CD4-positive, alpha-beta T cell treated with Interleukin-6 for 4 hours (primary cell): ENCODE measurements at places on chromosomes 6 and 20.

GRCh38 chr6:42628604-42629003, 64.8 kb downstream of the UBR2 start:
- no peak for DNase-seq

DNA sequence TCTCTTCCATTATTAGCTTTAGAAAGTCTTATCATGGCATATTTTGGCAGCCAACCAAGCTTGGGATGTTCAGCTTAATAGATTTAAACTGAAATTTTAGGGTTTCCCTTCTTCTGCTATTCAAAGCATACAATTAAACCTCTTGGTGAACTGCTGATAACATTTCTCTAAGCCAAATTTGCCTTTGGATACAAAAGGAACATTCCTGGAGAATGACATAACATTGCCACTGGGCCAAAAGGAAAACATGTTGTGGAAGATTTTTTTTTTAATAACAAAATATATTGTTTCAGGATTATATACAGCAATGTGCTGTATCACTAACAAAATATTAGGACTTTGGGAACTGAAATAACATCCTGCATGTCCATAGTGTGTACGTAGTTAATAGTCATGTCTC, 215.1 kb upstream of the TBX18 start:
- no peak for DNase-seq

GRCh38 chr6:156545931-156546330, 231.2 kb upstream of the ARID1B start:
- no peak for DNase-seq

DNA sequence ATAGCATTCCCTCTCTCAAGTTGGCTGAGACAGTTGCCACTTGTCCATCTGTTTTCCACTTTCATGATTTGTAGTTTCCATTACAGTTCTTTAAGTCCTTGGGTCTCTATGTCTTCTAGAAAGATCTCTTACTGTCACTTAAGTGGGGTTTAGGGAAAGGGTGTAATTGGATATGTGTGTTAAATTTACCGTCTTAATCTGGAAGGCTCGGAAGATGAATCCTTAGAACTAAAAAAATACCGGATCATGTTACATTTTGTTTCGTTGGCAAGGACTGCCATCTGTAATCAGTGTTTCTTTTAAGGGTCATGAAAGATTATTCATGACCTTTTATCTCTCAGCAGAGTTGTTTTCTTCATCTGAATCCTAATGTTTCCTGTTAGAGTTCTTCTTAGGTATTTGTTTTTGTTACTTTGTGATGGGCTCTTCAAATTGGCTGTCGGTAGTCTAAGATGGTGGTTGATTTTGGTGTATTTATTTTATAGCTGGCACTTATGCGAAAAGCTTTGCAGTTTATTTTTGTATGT, 21.8 kb upstream of the BTBD3 start:
- no peak for DNase-seq

- no peak for DNase-seq
These were observed 203.0 kb downstream of the SAMD5 start for GRCh38 chr6:147711476-147711875.

GRCh38 chr6:12717356-12717755, 789 bp downstream of the PHACTR1 start:
- no peak for DNase-seq

DNA sequence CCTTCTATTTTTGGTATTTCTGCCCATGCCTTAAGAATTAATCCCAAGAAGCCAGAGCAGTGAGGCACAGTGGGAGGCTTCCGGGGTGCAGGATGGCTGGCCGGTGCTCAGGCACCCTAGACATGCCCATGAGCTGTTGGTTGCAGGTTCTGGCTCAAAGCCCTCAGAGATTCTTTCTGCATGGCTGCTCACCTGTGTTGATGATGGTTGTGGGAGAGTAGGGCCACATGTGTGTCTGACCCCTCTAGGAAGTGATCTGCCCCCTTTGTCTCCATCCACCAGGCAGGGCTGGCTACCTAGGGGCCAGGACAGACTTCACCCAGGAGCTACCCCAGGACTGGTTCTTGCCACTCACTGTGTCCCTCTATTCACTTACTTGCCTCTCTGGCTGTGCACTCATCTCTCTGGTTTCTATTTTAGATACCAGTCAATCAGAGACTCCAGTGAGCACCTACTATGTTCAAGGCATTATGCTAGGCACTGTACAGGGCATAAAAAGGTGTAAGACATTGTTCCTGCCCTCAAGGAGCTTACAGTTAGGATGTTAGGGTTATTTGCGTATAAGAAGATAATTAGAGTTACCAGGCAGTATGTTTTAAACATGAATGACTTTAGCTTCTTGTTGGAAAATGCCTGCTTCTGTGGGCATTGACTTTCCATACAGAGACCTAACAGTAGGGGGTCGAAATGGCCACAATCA, 16.8 kb downstream of the CD83 start:
- no peak for DNase-seq

- peak; percentile 24 for DNase-seq
These were observed 153.3 kb downstream of the SCML4 start for GRCh38 chr6:107670792-107671199.

DNA sequence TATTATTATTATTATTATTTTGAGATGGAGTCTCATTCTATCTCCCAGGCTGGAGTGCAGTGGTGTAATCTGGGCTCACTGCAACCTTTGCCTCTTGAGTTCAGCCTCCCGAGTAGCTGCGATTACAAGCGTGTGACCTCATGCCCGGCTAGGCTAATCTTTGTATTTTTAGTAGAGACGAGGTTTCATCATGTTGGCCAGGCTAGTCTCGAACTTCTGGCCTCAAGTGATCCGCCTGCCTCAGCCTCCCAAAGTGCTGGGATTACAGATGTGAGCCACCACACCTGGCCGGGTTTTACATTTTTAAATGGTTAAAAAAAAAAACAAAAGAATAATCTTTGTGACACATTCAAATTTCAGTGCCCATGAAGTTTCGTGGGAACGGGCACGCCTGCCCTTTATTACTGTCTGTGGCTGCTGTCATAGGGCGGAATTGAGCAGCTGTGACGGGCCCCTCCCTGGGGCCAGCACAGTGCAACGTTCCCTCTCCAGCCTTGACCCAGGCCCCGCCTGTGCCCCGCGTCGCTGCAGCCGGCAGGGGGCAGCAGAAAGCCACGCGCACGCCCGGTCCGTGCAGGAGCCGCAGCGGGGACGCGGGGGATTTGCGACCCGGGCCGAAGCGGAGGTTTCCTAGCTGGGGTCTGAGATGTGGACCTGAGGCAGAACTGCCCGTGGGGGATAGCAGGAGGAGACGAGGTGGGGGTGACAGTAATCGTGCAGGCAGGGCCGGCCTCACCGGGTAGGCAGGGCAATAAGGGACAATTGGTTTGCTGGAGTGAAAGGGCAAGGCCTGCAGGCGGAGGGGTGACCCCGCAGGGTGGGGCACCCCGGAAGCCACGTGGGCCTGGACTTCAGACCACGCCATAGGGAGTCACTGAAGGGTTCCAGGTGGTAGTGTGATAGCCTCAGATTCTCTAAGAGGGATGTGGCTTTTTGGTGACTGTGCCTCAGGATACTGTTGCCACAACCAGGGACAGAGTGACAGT, 54.3 kb downstream of the SYTL3 start:
- peak; percentile 85 for DNase-seq

- no peak for DNase-seq
These were observed 350.2 kb upstream of the IMPG1 start for GRCh38 chr6:76422511-76423213.

DNA sequence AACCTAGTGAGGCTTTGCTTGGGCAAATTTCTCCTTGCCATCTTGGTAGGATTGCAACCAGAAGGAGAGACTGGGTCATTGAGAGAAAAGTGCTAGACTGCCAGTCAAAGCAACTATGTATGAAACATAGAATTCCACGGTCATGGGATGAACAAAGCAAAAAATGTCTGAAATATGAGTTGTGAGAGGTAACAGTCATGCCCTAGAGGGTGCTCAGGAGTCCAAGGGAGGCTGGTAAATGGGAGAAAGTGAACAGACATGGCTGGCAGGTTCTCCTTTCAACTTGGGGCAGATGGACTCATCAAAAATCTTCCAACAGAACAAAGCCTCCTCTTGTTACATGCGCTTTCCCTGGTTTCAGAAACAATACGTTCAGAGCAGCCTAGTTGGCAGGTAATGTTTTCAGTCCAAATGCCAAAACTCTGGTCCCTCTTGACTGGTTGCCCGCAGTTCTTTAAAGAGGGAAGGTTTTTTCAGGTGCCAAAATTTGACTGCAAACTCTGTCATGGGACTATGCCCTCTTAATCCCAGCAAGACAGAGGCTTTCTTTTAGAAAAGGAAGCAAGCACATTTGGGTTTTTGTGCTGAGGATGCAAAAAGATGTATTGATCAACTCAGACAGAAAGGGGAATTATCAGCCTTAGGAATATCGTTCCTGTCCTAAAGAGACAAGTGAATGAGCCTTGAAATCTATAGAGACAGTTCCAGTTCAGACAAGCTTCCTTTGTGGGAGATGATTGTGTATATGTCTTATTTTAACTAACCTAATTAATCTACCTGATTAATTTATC, 68.5 kb upstream of the SASH1 start:
- no peak for DNase-seq

GRCh38 chr6:151959086-151959485, 151.6 kb downstream of the ESR1 start:
- no peak for DNase-seq

- peak; percentile 43 for DNase-seq
These were observed 72.0 kb upstream of the THEMIS start for GRCh38 chr6:127972815-127973214.

GRCh38 chr20:57707320-57707719, 2.5 kb downstream of the PMEPA1 start:
- DNase-seq = no peak

- no peak for DNase-seq
These were observed 59.9 kb downstream of the DTD1 start for GRCh38 chr20:18647777-18648176.
